ENCODE measurements at places on chromosomes 2 and 18. TPM values are rescaled to one million over a fixed set of nuclear protein-coding genes. Genes with fewer than 3 reads are reported as not detected.

- no peaks in the 10 kb centered on the region for H3K4me1 ChIP-seq
- H3K36me3 ChIP-seq, result no peaks in the 10 kb centered on the region
- DNase-seq, result no peak
- H3K27me3 ChIP-seq, result no peaks in the 10 kb centered on the region
These were observed 277.2 kb downstream of the AGPS start for GRCh38 chr2:177669625-177670330.

The ASXL3 gene
- 1.3 TPM for total RNA-seq

- no peak overlapping the region for H3K4me3 ChIP-seq
- no peaks in the 10 kb centered on the region for H3K27me3 ChIP-seq
- H3K27ac ChIP-seq, result peak overlapping the region; percentile 52
- no peak for DNase-seq
- no peaks in the 10 kb centered on the region for H3K36me3 ChIP-seq
- no peaks in the 10 kb centered on the region for H3K4me1 ChIP-seq
These were observed 120.0 kb upstream of the STK17B start for GRCh38 chr2:196291426-196291825.

The SLC9A4 gene
- total RNA-seq, result not detected

The APCDD1 gene
- 8.6 TPM for total RNA-seq

The SULT6B1 gene
- not detected for total RNA-seq

DNA sequence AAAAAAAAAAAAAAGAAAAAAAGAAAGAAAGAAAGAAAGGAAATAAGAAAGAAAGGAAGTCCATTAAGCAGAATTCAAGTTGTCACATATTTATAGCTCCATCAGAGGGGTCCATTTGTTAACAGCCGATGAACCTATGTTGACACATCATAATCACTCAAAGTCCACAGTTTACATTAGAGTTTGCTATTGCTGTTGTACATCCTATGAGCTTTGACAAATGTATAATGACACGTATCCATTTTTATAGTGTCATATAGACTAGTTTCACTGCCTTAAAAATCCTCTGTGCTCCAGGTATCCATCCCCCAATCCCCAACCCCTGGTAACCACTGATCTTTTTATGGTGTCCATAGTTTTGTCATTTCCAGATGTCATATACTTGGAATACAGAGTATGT, 335.2 kb downstream of the RND3 start:
- no peaks in the 10 kb centered on the region for H3K27me3 ChIP-seq
- no peak for DNase-seq
- no peaks in the 10 kb centered on the region for H3K36me3 ChIP-seq

GRCh38 chr2:210895132-210895531, 338.7 kb downstream of the CPS1 start:
- H3K36me3 ChIP-seq, result no peaks in the 10 kb centered on the region
- no peak for DNase-seq
- no peak overlapping the region for H3K4me3 ChIP-seq
- no peak overlapping the region for H3K27ac ChIP-seq

The UGT1A3 gene
- total RNA-seq, result not detected

The CMPK2 gene
- total RNA-seq, result 6.7 TPM

DNA sequence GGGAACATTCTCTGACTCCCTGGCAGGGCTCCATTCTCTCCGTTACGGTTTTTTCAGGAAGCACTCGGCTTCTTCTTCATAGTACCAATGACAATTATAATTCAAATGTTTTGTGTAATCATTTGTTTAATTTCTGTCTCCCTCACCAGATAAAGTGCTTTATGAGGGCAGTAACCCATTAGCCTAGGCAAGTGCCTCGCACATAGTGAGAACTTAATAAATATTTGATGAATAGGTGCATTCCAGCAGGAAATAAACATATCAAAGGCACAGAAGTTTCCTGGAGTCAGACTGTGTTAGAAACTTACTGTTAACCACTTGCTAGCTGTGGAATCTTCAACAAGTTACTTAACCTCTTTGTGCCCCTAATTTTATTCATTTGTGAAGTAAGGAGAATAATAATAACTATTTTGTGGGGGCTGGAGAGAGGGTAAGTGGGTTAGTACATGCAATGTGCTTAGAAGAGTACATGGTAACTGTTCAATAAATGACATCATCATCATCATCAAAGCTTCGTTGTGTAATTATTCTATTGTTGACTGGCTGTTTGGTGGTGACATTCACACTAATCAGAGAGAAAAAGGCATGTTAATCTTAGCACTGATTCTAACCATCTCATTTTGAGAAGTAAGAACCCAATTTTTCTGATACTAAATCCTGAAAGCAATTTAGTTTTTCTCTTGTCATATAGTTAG, 352.3 kb downstream of the INSIG2 start:
- no peaks in the 10 kb centered on the region for H3K36me3 ChIP-seq
- H3K27ac ChIP-seq, result no peak overlapping the region
- no peak for DNase-seq
- H3K27me3 ChIP-seq, result no peaks in the 10 kb centered on the region

DNA sequence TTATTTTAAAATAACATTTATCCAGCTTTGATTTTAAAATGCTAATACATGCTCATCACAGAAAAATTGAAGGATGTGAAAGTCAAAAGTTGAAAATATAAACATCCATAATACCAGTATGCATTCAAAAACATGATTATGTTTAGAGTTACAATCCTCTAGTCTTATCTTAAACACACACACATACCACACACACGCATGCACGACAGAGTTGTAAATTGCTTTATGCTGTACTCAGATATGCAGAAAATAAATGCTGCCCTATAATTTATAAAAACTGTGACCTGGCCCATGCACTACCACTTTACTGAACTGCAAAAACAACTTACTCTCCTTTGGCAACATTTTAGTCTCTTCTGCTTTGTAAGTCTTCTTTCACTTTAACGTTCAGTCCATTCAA, 793.0 kb upstream of the FANCL start:
- H3K27me3 ChIP-seq, result no peaks in the 10 kb centered on the region
- no peak for DNase-seq
- no peak overlapping the region for H3K27ac ChIP-seq

GRCh38 chr2:136714452-136714951, 50.8 kb upstream of the THSD7B start:
- DNase-seq, result no peak
- H3K4me3 ChIP-seq, result no peak overlapping the region
- no peaks in the 10 kb centered on the region for H3K27me3 ChIP-seq
- H3K36me3 ChIP-seq, result no peaks in the 10 kb centered on the region
- H3K27ac ChIP-seq, result no peak overlapping the region

- H3K27ac ChIP-seq, result peak overlapping the region; percentile 68
- H3K36me3 ChIP-seq, result no peaks in the 10 kb centered on the region
- no peaks in the 10 kb centered on the region for H3K27me3 ChIP-seq
- no peak overlapping the region for H3K4me3 ChIP-seq
- DNase-seq, result peak; percentile 87
- H3K4me1 ChIP-seq, result peaks cover 95% of the 10 kb centered on the region
These were observed 8.1 kb downstream of the SMAD7 start for GRCh38 chr18:48942554-48943261.

DNA sequence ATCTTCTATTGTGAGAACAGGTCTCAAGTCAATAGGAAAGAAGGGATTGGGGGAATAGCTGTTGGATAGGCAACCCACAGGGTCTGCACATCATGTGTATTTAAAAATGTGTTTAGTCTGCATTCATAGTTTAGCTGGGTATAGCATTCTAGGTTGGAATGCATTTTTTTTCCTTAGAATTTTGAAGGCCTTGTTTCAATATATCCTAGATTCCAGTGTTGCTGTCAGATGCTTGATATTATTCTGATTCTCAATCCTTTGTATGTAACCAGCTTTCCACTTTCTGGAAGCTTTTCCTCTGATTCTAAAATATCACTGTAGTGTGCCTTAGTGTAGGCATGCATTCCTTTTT, 9.0 kb upstream of the ATP8B1 start:
- H3K27ac ChIP-seq, result no peak overlapping the region
- H3K4me3 ChIP-seq, result no peak overlapping the region
- no peaks in the 10 kb centered on the region for H3K36me3 ChIP-seq
- H3K4me1 ChIP-seq, result peaks cover 10% of the 10 kb centered on the region

The HRH4 gene
- not detected for total RNA-seq

- no peak overlapping the region for H3K27ac ChIP-seq
- no peaks in the 10 kb centered on the region for H3K27me3 ChIP-seq
- no peak for DNase-seq
- no peaks in the 10 kb centered on the region for H3K36me3 ChIP-seq
These were observed 82.0 kb downstream of the ZNF516 start for GRCh38 chr18:76412818-76413565.

DNA sequence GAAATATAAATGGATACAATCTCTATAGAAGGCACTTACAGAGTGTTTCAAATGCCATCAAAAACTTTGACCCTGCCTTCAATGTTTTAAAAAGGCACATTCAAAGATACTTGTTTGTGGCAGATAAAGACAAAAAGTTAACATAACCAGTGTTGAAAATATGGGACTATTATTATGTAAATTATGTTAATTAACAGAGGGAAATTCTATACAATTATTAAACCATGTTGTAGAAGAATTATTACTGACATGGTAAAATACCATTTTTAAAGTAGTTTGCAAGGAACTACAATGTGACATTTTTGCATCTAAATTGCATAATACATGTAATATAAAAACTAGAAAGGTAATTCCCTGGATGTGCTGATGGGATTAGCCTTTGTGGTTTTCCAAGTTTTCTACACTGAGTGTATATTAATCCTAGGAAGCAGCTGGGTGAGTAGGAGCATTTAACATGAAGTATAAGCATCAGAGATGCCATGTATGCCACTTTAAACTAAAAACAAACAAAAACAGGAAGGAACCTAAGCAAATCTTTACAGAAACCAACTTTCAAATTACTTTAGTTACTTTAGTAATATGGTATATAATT, 21.7 kb downstream of the MIB1 start:
- H3K27ac ChIP-seq, result no peak overlapping the region
- H3K4me3 ChIP-seq, result no peak overlapping the region
- no peaks in the 10 kb centered on the region for H3K36me3 ChIP-seq

GRCh38 chr2:241893265-241893664, 23.7 kb downstream of the RTP5 start:
- H3K27ac ChIP-seq, result peak overlapping the region; percentile 94
- H3K4me1 ChIP-seq, result peaks cover 91% of the 10 kb centered on the region
- peak; percentile 12 for DNase-seq

DNA sequence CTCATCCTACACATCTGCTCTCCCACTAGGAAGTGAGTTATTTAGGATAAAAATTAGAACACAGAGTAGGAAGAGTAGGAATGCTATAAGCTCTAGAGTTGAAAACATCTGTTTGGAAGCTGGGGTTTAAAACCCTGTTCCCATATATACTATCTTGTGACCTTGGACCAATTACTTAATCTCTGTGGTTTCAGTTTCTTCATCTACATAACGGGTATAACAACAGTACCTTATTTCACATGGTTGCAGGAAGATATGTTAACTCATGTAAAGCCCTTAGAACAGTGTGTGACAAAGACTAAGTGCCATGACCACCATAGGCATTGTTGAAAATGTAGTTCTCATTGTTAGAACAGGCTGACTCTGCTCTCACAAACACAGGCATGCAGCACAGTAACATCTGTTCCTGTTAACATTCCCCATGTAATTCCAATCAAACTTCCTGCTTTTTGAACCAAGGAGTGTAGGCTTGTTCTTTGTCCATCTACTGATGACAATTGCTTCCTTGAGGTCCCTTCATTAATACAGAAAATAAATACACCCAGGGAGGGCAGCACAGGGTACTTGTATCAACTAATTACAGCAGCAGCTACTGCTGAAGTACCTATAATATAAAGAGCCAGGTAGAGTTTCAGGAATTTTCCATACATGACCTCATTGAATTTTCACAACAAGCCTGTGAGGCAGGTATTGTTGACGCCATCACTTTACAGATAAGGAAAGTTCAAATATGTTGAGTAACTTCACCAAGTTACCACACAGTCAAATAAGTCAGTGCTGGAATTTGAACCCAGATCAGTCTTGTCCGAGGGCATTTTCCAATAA, 204.2 kb downstream of the L3MBTL4 start:
- peak overlapping the region; percentile 49 for H3K27ac ChIP-seq
- no peaks in the 10 kb centered on the region for H3K36me3 ChIP-seq
- no peaks in the 10 kb centered on the region for H3K4me1 ChIP-seq
- DNase-seq, result no peak
- no peaks in the 10 kb centered on the region for H3K27me3 ChIP-seq

DNA sequence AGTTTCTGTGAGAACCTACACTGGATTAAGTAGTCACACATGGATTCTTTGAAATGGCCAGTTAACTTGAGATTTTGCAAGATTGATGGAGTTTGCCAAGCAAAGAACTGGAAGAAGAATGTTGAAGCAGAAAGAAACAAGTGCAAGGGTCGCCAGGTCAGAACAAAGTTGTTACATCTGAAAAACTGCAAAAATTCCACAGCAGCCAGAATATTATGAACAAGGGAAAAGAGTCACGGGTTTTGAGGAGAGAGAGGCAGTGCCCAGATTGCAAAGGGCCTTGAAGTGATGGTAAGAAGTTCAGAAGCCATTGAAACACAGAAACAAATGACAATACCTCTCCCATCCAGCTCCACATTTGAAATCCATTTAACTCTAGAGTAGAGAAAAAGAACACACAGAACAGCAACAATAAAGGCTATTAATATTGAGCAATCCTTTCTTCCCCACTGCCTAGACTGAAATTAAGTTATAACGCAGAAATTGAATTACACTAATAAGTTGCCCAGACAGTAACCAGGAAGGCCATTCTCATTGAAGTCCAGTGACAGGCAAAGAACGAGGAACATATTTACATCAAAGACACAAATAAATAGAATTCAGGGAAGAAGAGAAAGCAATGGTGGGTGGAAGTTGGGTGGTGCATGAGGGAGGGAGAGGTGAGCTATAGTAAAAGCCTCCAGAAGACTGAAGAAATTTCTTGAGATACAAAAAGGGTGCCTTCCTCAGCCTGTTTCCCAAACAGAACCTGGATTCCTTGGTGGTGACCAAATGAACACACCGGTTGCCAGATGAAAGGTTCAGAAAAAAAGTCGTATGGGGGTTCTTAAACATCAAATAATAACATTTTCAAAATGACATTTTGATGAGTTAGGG, 80.6 kb downstream of the ARHGAP15 start:
- H3K4me3 ChIP-seq, result no peak overlapping the region
- no peaks in the 10 kb centered on the region for H3K36me3 ChIP-seq
- no peak for DNase-seq
- H3K27me3 ChIP-seq, result no peaks in the 10 kb centered on the region
- no peaks in the 10 kb centered on the region for H3K4me1 ChIP-seq

- no peaks in the 10 kb centered on the region for H3K36me3 ChIP-seq
- H3K27me3 ChIP-seq, result no peaks in the 10 kb centered on the region
- H3K4me3 ChIP-seq, result no peak overlapping the region
- H3K4me1 ChIP-seq, result no peaks in the 10 kb centered on the region
- no peak for DNase-seq
These were observed 62.9 kb downstream of the POMC start for GRCh38 chr2:25105336-25106085.

DNA sequence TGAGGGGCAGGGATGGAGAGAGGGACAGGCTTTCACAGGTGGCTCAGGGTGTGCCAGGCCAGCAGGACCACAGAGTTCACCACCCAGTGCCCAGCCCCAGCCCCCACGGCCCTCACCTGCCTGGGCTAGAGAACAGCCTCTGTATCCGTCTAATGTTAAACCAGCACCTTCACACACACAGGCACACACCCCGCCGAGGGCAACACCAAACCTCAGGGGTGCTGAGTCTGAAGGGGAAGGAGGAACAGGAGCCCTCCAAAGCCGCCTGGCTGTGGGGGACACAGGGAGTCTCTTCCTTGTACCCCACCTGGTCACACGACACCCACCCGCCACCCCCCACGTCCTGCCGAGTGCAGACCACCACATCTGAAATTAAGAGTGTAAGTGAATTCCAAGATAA, 205.8 kb upstream of the SALL3 start:
- peaks cover 10% of the 10 kb centered on the region for H3K4me1 ChIP-seq
- H3K27me3 ChIP-seq, result no peaks in the 10 kb centered on the region
- H3K36me3 ChIP-seq, result no peaks in the 10 kb centered on the region
- H3K27ac ChIP-seq, result no peak overlapping the region
- no peak overlapping the region for H3K4me3 ChIP-seq
